ENCODE measurements at places on chromosomes 4 and X.

GRCh38 chrX:21638311-21638710 is 19.8 kb downstream of the KLHL34 start:
- DNase-seq: peak; percentile 20

GRCh38 chr4:11039634-11040131 is 355.1 kb upstream of the CLNK start:
- no peak for DNase-seq

DNA sequence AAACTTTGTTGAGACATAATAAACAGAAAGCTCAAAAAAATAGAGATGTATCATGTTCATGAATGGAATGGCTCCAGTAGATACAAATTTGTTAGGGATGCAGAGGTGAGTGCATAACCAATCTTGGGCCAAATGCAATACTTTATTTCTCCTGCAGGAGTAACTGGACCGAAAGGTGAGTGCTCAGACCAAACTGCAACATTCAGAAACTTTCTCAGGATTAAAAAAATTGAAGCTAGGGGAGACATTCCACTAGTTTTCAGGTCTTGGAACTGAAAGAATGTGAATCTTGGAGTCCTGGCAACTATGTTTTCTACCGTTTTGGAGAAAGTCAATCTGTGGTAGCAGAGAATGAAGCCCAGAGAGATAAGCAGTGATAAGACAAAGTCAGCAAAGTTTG is 21.2 kb upstream of the LCORL start:
- no peak for DNase-seq

DNA sequence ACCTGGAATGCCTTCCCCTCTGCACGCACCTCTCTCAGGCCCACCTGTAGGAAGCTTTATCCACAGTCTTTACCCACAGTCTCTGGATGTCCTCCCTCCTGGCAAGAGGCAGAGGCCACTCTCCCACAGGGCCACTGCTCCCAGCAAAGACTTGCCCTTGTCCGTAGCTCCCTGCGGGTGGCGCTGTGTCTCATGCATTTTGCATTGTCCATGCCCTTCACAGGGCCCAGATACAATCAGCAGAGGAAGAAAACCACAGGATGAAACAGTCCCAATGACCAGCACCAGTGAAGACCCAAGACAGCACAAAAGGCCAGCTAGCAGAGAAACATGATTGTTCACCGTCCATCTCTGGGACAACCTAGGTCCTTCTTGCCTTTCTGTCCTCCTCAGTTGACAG is 2.1 kb upstream of the NSG1 start:
- DNase-seq: no peak

- no peak for DNase-seq
These were observed 33.5 kb upstream of the KCNIP4 start for GRCh38 chr4:21982087-21982486.

- DNase-seq: no peak
These were observed 65.7 kb upstream of the STX18 start for GRCh38 chr4:4607336-4608213.

- no peak for DNase-seq
These were observed 253.2 kb upstream of the RASGEF1B start for GRCh38 chr4:81724925-81725329.

DNA sequence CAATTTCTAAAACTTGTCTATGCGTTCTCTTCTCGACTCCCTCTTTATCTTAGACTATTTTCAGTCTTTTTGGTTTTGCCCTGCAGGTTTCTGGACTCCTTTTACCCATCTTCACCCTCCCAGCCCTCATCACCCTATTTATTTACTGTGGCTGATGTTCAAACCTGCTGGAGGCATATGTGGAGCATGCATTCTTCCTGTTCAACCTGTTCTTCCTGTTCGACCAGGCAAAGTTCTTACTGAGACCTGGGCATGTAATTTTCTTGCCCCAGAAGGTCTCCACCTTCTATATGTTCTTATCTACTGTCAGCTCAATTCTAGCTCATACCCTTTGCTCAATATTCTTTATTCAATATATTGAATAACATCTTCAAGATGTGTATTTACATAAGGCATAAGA is 69.4 kb upstream of the AGA start:
- DNase-seq: no peak

GRCh38 chrX:11787564-11787963 is 29.5 kb downstream of the MSL3 start:
- peak; percentile 39 for DNase-seq

GRCh38 chr4:183295711-183296110 is 24.4 kb downstream of the CLDN22 start:
- DNase-seq: no peak

- no peak for DNase-seq
These were observed 11.8 kb upstream of the KLHL8 start for GRCh38 chr4:87232216-87232615.

DNA sequence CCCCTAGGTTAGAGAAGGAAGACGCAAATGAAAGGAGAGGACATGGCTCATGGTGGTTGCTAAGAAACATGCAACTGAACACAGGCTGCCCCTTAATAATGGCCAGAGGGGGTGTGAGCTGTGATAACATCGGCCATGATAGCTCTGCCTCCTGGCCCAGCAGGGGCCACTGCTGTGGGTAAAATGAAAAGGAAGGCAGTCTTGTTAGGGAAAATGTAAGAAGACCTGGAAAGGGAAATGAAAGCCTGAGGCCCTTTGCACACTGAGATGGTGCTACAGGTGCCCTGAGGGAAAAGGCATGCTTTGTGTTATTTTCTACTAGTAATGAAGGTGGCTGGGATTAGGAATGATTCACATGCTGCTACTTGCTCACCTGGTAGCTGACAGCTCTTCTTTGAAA is 123.6 kb upstream of the MID1 start:
- no peak for DNase-seq

DNA sequence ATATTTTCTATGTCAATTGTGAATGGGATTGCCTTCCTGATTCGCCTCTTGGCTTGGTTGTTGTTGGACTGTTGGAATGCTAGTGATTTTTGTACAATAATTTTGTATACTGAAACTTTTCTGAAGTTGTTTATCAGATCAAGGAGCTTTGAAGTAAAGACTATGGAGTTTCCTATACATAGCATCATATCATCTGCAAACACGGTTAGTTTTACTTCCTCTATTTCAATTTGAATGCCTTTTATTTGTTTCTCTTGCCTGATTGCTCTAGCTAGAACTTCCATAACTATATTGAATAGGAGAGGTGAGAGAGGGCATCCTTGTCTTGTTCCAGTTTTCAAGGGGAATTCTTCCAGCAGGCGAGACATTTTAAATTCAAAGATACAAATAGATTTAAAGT is 226.5 kb downstream of the FBXO8 start:
- DNase-seq: no peak

- peak; percentile 10 for DNase-seq
These were observed 20.5 kb downstream of the MAEA start for GRCh38 chr4:1310031-1310795.

DNA sequence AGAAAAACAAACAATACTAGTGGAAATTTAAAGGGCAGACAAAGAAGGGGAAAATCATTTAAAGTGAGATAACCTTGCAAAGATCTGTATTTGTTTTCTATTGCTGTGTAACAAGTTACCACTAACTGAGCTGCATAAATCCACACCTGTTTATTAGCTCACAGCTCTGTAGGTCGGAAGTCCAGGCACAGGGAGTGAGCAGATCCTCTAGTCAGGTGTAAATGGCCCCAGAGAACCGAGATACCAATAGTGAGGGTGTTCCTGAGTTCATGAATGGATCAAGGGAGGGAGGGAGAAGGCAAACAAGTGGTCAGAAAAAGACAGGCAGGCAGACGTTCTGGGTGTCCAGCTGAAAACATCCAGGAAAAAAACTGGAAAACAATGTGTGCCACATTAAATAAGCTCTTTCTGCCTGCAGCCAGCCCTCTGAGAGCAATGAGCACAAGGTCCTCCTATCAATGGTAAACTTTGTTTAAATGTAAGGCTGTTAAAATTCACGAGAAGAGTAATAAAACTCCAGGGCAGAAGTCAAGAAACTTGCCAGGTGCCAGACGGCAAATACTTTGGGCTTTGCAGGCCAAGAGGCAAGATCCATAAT is 25.0 kb downstream of the ADGRA3 start:
- DNase-seq: no peak

DNA sequence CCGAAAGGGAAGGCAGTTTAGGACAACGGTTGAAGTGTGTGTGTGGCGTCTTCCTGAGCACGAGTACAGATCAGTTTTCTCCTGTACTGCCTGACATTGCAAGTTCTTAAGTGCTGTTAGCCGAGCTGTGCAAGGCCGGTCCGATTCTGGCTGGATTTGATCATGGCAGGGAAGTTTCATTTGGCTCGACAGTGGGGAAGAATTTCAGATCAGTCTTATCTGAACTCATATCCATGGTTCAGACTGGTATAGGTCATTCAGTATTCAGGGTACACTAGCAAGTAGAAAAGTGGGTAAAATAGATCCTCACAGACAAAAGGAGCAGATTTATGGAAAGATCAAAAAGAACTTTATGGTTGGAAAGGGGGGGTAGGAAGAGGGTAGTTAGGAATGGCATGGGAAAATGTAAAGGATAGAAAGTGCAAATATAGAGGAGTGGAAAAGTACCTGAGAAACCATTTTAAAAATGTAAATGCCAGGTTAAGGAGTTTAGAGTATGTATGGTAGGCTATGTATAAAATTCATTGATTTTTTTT is 716 bp downstream of the THAP9 start:
- no peak for DNase-seq

DNA sequence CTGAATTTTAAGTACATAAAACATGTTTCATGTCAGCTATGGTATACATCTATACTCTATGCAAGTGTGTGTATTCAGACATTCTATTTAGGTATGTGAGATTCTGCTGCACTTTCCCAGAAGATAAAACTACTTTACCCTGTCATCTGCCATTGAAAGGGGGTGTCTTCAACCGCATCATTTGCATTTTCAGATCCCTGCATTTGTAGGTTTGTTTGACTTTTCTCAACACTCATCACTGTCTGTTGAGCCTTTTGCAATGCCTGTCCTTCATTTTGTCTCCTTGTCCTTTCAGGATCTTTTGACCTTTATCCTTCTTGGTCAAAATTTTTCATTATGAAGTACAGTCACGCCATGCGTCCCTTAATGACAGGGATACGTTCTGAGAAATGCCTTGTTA is 103.5 kb downstream of the TMA16 start:
- DNase-seq: no peak

All from fibroblast of the aortic adventitia (primary cell).